ENCODE measurements at places on chromosomes 12 and 14.

- no peak for DNase-seq
These were observed 39.1 kb upstream of the PNMA1 start for GRCh38 chr14:73753124-73753886.

- DNase-seq: no peak
These were observed 62.1 kb upstream of the C14orf180 start for GRCh38 chr14:104517426-104517825.

GRCh38 chr12:11906286-11906935 lies 164.3 kb upstream of the BCL2L14 start:
- DNase-seq: no peak

DNA sequence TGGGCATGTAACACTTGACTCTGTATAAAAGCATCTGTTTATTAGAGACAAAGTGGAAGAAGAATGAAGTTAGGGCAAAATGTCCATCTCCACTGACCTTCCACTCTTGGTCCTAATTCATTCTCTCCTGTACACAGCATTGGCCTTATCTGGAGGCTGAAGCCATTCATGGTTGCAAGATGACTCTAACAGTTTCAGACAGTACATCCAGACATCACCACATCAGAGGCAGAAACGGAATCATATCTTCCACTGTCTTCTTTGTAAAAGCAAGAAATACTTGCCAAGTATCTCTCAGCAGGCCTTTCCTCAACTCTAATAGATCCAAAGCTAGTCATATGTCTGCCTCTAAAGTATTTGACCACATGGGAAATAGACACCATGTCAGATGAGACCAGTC lies 41.1 kb downstream of the PTHLH start:
- DNase-seq: no peak

GRCh38 chr14:56794088-56794556 lies 16.2 kb downstream of the OTX2 start:
- no peak for DNase-seq

GRCh38 chr12:24595652-24596235 lies 353.2 kb downstream of the BCAT1 start:
- DNase-seq: no peak

- DNase-seq: no peak
These were observed 114.8 kb upstream of the FUT8 start for GRCh38 chr14:65297744-65298143.

DNA sequence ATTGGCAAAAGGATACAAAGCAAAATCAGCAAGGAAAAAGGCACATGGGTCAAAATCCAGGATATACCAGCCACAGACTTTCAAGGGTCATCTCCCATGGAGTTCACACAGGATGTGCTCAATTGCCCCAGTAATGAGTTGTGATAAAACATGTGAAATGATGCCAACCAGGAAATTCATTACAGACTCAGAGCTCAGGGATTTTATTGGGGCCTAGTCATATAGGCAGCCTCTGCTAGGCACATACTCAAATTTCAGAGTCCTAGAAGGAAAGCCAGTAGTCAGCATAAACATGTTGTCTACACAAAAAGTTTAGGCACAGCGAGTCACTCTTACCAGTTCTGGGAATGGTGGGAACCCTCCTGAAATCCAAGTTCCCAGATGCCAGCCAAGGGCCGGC lies 64.4 kb upstream of the OSBPL8 start:
- DNase-seq: no peak

DNA sequence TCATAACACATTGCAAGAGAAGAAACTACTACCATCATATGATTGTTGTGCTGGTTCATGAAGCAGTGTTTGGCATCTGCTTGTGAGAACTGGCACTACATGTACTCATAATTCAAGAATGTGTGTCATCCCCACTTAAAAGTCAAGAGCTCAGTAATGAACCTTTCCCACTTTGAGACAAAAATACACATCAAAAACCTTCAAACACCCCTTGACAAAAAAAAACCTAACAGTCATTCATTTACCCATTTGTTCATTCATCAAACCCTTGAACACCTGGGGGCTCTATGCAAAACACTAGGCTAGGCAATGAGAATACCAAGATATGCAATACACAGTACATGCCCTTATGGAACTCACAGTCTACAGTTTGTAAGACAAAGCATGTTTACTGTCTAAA lies 40.0 kb downstream of the KIF21A start:
- DNase-seq: no peak

GRCh38 chr12:85057370-85057963 lies 21.3 kb downstream of the LRRIQ1 start:
- no peak for DNase-seq

DNA sequence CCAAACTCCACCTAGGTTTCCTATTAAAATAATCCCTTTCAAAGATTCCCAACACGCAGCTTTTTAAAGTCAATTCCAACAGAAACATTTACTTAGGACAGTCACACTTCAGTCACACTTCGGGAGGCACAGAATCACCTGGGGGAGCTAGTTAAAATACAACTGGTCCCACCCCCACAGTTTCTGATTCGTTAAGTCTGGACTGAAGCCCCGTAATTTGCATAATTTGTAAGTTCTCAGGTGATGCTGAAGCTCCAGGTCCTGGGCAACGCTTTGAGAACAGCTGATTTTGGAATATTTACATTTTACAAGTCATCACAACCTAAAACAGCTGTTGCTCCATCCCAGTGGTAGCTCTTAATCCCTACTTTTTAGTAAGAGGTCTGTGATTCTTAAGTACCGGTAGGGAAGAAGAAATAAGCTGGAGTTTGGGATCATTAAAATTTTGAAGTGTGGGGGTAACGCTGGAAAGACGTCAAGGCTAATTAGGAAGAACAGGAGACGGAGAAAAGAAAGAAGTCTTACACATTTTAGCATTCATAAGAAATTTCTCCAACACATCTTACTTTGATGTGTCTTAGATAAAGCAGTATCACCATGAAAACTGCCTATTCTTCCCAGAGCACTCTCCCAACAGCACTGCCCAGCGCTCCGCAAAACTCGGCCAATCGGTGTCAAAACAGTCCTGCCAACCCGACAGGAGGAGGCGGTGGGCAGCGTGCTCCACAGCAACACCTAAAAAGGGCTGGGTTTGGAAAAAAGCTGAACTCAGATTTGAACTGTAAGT lies 1.1 kb downstream of the IPO8 start:
- peak; percentile 5 for DNase-seq

GRCh38 chr14:57834001-57834598 lies 31.8 kb downstream of the SLC35F4 start:
- DNase-seq: no peak

DNA sequence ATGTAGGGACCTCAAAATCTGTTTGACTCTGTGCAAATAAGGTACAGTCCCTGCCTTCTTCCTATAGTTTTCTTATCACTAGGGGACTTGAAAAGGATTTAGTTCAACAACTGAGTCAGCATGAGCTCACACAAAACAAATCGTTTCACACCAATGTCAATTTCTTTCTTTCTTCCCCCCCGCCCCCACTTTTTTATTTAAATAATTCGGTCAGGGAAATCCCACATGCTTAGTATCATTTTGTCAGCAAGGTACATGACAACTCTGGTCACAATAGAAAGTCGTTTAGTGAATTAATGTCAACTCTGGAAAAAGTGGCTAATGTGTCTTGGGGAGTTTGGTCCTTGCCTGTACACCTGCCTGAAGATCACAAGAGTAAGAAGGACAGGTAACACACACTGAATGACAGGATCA lies 232.2 kb upstream of the PLEKHG7 start:
- no peak for DNase-seq

- no peak for DNase-seq
These were observed 390.6 kb downstream of the PRKD1 start for GRCh38 chr14:29536886-29537511.

DNA sequence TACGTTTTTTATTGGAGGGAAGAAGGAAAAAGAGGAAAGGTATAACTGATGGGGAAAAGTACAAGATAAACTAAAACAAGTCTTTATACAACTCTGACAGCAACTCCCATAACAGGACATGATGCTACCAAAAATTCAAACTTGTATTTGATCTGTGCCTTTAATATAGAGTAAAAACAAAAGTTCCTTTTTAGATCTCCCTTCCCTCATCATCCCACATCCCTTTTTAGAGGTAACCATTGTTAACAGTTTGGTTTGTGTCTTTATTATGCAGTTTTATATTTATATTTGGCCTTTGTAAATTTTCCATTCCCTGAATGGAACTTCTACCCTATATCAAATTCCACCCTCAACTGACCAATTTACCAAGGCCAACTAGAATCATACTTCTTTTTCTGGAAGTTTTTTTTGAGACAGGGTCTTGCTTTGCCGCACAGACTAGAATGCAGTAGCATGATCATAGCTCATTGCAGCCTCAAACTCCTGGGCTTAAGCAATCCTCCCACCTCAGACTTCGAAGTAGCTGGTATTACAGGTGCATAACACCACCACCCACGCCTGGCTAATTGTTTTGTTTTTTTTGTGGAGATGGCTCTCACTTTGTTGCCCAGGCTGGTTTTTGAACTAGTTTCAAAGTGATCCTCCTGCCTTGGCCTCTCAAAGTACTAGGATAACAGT lies 36.9 kb downstream of the RAB21 start:
- DNase-seq: no peak

- DNase-seq: no peak
These were observed 42.3 kb downstream of the FBXO34 start for GRCh38 chr14:55313480-55313879.

- DNase-seq: no peak
These were observed 54.1 kb downstream of the SPTSSA start for GRCh38 chr14:34407951-34408350.

DNA sequence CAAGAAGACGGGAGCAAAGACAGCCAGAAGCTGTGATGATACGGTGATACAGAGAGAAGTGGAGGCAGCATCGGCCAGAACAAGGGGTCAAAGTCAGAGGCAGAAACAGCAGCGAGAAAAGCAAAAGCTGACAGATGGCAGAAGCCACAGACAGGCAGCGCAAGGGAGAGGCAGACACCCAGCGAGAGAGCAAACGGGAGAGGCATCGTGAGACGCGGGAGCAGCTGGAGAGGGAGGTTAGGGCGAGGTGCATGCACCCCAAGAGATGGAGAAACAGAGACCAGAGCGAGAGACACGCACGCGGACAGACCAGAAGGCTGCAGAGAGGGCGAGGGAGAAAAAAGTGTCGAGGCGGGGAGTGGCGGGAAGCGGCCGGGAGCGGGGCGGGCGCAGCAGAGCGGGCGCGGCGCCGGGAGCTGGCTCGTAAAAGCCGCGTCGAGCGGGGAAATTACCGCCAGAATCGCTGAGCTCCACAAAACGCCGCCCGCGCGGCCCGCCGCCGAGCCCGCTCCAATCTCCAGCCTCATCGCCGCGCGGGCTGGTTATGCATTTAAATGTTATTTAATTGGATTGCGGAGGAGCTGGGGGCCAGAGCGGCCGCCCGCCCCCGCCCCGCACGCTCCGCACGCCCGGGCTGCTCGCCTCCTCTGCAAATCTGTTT lies 15.6 kb downstream of the SMUG1 start:
- no peak for DNase-seq

- DNase-seq: no peak
These were observed 75.2 kb downstream of the TMEM121 start for GRCh38 chr14:105601360-105602242.

GRCh38 chr14:59254911-59255545 lies 66.6 kb downstream of the DAAM1 start:
- DNase-seq: no peak

DNA sequence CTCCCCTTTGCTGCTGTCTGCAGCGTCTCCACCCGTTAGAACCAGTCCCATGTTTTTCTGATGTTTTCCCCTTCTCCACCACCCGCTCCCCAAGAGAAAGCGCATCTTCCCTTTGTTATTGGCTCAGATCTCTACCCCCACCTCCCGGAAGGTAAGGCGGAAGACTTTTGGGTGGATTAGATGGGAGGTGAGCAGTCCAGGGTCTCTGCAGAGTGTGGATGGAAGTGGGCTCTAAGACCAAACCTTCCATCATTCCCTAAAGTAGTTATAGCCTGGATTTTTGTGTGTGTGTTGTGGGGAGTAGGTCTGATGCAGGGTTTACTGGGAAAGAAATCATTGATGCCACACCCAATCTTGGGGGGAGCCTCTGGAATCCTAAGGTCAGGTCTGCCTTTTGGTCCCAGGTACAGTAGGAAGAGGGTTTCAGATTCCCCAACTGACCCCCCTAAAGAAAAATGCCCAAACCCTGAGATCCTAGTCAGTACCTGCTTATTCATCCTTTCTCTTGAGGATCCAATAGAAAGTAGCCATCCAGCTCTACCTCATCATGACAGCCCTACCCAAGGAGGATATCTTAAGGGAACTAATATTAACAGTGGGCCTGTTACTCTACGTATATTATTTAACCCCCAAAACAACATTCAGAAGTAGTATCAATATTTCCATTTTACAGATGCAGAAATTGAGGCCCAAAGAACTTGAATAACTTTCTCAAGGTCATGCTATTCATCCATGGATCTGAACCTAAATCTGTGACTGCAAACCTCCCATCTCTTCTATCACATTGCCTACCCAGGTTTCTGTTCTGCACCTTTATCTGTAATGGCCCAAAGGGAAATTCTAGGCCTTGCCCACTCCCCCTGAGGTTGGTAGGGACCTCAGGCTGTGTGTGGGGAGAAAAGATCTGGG lies 1.1 kb downstream of the KIF5A start:
- DNase-seq: no peak

GRCh38 chr14:99534863-99535262 lies 53.7 kb downstream of the CCNK start:
- no peak for DNase-seq

- DNase-seq: no peak
These were observed 66.9 kb downstream of the HMGA2 start for GRCh38 chr12:65891219-65891618.

GRCh38 chr14:80982711-80983110 lies 27.3 kb downstream of the TSHR start:
- no peak for DNase-seq

DNA sequence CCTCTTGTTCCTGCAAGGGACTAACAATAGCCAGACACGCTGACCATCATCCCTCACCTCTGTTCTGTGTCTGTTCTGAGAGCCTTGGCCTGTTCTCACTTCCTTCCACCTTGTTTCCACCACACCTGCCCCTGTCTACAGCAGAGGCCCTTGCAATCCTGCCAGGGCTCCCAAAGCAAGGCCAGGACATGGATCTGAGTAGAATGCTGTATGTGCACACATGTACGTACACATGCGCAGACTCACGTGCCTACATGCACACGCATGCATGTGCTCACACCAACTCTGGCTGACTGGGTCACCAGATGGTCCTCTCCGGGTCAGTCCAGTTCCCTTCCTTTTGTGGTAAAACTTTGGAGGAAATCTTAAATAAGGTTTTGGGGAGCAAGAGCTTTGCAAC lies 133.0 kb upstream of the C14orf180 start:
- no peak for DNase-seq

GRCh38 chr14:73725116-73726024 lies 11.2 kb upstream of the PNMA1 start:
- no peak for DNase-seq

DNA sequence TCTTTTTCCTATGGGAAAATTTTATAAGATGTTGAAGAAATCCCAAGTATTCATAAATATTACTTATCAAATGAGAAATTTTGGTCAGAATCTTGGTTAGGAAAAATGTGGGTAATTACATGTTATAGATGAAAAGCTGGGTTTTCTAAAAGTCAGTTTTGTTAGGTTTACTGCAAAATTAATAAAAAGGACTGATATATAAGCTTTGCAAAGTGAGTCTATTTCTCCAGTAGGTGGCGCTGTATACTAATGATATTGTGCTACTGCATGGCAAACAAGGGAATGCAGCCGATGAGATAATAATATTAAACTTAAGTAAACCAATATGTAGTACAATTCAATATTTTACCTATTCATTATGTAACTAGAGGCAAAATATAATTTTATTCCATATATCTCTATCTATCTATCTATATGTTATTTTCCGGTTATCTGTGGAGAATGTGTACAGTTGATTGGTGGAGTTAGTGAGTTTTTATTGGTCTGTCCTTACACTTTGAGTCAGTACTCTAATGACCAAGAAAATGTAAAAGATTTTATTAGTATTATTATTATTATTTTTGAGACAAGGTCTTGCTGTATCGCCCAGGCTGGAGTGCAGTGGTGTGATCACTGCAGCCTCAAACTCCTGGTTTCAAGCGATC lies 32.9 kb downstream of the MIPOL1 start:
- peak; percentile 27 for DNase-seq
